ENCODE measurements at places on chromosomes 11 and 22.

DNA sequence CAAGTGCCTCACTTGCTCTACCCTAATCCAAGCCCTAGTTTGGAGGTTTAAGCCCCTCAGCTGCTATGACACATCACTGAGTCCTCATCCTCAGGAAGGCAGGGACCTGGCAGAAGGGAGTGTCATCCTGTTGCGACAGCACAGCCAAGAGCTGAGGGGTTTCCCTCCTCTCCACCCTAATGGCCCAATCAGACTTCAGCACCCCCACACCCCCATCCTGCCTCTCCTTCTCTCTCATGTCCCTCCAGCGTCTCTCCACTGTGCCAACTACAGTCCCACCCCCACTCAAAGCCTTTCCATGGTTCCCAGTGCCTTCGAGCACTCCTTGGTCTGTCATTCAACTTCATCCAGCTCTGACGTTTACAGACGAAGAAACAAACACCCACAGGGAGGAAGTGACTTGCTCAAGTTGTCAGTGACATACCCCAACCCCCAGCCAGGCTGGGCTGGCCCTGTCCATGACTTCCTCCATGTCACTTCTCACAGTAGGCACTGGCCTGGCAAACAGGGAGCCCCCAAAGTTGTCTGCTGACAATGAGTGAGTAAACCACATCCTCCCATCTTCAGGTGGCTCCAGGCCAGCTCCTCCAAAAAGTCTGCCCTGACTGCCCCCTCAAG is 15.6 kb downstream of the ARAP1 start:
- peak; percentile 36 for DNase-seq

GRCh38 chr11:14971865-14972580 is at the start of gene CALCA:
Gene CALCA, minus strand, starts transcription at chr11:14972351. Its CDS starts 1,159 bp downstream, at chr11:14971192.
- no peak for DNase-seq

DNA sequence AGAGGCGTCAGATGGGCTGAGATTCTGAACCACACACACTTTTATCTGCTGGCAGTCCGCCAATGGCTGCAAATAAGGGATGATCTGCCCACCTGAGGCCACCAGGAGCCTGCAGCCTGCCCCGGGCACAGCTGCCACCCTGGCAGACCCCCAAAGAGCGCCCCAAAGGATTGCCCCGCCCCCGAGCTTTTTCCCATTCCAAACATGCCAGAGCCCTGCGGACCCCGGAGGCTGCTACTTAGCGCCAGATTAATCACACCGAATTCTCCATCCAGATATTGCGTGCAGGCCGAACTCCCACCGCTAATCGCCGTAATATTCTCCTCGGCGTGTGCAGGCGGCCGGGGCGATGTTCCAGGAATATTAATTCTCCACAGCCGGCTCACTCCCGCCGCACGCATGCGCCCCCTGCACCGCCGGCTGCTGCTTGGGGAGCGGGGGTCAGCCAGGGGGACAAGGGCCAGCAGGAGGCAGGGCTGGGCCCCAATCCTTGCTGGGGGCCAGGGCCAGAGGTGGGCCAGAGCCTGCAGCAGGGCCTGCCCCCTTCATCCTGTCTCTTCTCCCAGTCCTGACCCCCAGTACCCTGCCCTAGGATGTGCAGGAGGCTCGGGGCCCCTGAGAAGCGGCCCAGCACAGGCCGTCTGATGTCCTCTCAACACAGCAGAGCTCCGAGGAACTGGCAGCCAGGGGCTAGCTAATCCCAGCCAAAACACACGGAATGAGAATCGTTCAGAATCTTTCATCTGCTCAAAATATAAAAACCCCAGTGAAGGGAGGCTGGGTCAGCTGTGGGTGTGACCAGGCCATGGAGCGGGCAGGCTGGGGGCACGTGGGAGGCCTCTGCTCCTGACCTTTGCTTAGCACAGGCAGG is 19.5 kb upstream of the TCF20 start:
- no peak for DNase-seq

- DNase-seq = no peak
These were observed 35.8 kb downstream of the NADSYN1 start for GRCh38 chr11:71488681-71489270.

GRCh38 chr11:2516276-2517015 is 71.6 kb downstream of the KCNQ1 start:
- DNase-seq = no peak

DNA sequence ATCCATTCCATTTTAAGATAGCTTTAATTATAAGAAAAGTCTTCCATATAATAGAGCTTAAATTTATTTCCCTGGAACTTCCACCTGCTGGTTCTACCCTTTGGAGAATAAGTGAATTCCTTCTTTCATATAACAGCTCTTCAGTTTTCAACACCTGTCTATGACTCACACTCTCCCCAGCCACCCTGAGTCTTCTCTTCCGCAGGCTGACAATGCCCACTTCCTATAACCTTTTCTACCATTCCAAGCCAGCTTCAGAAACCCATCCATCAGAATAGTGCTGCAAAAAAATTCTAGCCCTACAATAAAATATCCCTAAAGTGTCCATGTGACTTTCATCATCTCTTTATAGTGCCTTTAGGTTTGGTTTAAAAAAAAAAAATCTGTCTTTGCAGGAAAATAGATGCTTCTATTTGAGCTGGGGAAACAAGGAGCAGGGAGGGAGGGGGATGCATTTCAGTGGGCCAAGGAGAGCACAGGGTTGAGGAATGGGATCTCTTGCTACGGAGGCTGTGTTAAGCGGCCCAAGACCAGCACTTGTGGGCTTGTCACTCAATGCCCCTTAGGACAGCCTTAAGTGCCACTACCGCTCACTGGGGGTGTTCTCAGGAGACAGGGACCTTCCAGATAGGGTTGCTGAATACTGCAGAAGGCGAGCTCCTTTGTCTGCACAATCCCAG is 178.6 kb downstream of the DSCAML1 start:
- no peak for DNase-seq

GRCh38 chr11:10637731-10638151 is 55.8 kb downstream of the IRAG1 start:
- no peak for DNase-seq

GRCh38 chr11:13127161-13127560 is 118.0 kb downstream of the RASSF10 start:
- DNase-seq = no peak

- no peak for DNase-seq
These were observed 9.2 kb upstream of the MTFP1 start for GRCh38 chr22:30416403-30416802.

DNA sequence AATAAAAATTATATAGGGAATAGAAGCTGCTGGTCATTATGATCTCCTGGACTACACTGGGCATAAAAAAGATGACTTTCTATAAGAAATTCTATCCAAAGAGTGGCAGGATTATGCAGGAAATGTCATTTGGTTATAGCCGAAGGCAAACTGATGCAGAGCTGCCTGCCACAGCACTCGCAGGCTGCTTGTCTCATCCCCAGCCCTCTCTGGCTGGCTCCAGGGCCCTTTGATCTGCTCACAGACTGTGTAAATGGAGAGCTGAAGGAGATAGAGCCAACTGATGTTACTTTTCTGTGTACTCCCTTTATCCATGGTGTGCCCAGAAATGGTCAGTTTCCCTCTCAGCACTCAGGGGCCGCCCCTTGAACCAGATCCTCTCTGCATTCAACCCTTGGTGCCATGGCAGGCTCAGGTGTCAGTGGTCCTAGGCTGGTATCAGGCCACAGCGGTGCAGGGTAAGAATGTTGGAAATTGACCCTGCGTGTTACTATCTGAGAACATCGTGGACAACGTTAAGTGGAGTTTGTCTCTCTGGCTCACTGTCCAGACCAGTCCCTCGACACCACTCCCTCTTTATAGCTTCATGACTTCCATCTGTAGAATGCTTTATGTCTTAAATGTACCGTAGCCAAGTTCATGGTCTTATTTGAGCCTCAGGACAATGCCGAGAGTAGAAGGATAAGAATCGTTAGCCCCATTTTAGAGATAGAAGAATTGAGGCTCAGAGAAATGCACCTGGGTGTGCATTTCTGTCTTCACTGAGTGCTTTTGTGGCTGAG is 27.8 kb downstream of the TEAD1 start:
- no peak for DNase-seq

GRCh38 chr11:20671856-20672546 is 2.6 kb downstream of the NELL1 start:
- no peak for DNase-seq

DNA sequence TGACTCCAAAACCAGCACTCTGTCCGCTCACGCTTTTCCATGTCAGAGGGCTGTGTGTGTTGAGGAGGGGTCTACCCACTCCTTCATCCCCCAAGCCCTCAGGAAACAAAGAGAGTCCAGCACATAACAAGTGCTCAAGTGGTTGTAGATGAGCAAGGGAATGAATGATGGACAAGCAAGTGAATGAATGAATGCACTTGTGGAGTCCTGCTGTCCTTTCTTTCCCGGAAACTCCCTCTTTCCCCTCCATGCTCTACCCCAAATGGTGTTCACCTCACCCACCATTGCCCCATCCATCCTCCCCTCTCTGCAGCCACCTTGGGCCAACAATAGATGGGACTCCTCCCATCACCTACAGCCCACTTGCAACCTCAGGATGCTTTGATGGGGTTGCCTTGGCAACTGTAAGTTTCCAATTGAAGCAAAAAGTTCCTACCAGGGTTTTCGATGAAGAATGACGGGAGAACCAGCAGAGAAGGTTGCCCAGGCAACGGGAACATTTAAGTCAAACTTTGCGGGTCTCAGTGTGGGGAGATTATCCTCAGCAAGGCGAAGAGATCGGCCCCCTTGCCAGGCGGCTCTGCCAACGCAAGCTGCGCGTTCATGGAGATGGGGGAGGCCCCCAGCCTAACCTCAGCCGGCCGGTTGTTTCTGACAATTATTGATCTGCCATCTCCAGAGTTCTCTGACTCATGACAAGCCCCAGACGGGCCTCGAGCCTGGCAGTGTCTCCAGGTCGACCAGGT is 51.1 kb downstream of the MCM5 start:
- DNase-seq = no peak

DNA sequence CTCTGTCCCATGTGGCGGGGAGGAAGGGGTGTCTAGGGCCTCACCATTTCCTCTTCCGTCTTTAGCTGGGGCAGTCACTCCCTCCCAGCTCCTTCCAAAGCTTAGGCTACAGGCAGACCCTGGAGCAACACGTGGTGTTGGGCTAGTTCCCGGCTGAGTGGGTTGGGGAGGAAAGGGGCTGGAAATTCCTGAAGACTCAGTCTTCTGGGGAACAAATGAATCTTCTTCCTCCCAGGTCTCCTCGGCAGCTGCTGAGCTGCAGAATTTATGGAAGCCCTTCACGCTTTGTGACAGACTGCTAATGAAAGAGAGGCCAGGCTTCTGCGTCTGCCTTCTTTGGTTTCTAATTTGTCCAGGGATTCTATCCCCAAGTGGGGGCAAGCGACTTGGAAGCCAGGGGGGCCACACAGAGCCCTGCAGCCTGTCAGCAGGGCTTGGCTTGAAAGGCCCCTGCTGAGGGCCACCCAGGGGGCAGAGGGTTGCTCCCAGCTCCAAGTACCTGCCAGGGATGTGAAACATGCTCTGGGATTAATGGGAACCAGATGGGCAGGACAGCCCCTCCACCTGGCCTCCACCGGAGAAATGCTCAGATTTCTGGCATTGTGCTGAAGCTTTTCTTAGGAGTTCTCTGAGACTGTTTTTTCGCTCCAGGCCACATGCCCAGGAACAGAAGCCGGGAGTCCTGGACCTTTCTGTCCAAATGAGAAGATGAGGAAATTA is 123.1 kb downstream of the PKNOX2 start:
- no peak for DNase-seq

GRCh38 chr11:44747316-44747715 is 20.6 kb downstream of the TSPAN18 start:
- no peak for DNase-seq

DNA sequence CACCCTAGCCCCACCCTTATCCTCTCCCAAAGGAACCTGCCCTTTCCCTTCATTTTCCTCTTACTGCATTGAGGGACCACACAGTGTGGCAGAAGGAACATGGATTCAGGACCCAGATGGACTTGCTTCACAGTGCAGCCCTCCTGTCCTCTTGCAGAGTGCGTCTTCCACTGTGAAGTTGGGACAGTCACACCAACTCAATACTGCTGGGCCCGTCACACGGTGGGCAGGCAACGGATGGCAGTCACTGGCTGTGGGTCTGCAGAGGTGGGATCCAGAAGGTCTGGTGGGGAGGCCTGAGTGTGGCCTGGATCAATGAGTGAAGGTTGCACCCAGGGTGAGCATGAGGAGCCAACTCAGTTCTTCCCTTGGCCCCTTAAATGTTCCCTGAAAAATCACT is 129.9 kb upstream of the B3GAT1 start:
- no peak for DNase-seq

DNA sequence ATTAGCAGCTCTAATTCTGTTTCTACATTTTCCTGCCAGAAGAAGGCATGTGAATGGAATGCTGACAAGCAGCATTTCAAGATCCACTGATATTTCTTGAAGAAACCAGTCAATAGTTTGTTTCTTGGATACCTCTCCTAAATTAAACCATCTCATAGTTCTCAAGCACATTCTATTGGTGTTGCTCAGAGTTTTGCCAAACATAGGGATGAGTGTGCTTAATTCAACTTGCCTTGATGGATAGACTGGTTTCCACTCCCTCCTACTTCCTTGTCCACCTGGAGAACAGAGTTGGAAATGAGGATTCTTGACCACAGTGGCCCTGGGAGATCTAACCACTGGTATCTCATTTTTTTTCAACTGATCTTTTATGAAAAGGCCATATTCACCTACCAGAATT is 29.8 kb upstream of the DDX10 start:
- no peak for DNase-seq

- no peak for DNase-seq
These were observed 125.9 kb downstream of the RCN1 start for GRCh38 chr11:32216749-32217148.

DNA sequence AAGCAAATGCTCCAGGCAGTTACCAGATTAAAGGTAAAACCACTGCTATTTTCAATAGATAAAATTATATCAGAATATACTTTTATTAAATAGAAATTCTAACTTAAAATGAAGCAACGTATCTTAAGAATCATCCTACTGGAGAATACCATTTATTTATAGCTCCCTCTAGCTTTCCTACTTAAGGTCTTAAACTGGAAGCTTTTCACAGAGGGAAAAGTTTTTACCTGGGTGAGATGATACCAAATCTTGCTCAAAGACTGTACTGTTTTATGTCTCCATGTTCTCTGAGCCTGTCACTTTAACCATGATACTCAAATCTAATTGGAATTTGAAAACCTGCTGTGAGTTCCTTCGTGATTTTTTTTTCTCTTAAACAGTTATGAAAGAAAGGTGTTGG is 291.8 kb downstream of the AASDHPPT start:
- no peak for DNase-seq

DNA sequence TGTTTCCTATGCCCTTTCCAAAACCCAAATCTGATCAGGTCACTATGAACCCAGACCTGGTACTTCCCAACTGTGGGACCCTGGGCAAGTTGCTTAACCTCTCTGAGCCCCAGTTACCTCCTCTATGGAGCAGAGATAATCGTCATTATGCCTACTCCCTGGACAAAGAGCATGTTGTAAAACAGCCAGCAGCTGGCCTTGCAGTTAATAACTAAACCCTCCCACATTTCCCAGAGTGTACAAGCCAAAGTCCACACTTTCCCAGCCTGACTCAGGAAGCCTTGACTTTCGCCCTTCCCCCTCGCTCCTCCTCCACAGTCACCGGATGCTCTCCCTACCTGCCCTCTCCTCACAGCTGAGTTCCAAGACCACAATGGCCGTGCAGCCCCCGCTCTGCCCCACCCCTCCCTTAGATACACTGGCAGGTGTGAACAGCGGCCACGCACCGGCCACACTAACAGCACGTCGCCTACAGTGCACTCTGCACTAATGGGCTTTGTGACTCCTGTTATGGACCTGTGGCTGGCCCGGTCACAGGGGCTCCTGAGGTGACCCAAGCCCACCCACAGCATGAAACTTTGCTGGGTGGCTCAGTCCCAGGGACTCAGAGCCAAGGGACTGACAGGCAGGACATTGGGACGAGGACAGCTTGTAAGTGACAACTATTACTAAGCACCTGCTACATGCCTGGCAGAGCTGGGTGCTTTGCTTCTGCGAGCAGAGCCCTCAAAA is 15.6 kb upstream of the MFNG start:
- no peak for DNase-seq

GRCh38 chr11:2590965-2591754 is 108.6 kb downstream of the KCNQ1OT1 start:
- no peak for DNase-seq
